ENCODE measurements at places on chromosomes 4 and X.

DNA sequence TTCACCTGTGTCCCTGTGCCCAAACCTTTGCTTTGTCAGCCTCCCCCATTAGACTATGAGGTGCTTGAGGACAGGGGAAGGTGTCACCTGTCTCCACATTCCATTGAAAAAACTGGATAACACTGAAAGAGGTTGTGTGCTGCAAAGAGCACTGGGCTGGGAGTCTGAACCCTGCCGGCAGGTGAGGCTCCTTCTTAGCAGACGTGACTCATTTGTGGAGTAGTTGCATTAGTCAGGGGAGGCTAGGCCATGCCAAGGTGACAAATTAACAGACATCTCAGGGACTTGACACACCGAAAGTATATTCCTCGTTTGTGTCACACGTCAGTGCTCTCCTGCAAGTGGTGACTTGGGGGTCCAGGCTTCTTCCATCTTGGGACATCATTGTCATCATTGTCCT, 95.9 kb upstream of the STX18 start:
- DNase-seq, result no peak
- no peaks in the 10 kb centered on the region for H3K4me1 ChIP-seq
- no peak overlapping the region for H3K27ac ChIP-seq
- H3K4me3 ChIP-seq, result no peak overlapping the region
- no peaks in the 10 kb centered on the region for H3K36me3 ChIP-seq

DNA sequence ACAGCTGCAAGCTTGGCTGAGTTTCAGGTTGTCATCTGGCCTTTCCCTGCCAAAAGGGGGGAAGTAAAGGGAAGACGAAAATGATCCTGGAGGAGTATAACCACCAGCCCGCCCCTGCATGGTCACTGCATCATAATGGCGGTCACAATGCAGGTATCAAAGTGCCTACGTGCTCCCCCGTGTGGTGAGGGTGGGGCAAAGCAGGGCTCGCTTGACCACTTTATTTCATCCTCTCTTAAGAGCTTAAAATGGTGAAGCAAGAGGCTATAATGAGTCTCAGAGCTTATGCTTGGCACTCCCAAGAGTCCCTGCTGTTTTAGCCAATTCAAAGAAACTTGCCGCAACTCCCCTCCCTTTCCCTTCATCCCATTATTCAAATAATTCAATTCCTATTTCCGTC, 105.6 kb downstream of the APOOL start:
- H3K4me1 ChIP-seq, result no peaks in the 10 kb centered on the region
- no peak overlapping the region for H3K4me3 ChIP-seq
- no peaks in the 10 kb centered on the region for H3K27me3 ChIP-seq
- H3K27ac ChIP-seq, result no peak overlapping the region
- DNase-seq, result no peak
- H3K36me3 ChIP-seq, result no peaks in the 10 kb centered on the region

DNA sequence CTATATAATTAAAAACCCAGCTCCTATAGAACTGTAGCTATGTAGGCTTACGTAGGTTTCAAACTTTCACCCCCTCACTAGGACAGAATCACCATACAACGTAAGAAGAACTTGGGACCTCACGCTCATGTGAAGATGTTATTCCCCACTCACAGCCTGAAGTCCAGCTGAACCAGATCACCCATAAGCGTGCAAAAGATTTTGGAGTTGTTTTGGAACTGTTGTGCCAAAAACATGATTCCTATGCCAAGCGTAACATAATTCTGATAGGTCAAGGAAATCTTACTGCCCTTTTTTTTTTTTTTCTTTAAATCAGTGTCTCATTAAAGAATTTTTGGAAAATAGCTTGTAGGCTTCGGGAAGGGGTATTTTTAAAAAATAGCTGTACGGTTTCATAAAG, 57.0 kb downstream of the LCORL start:
- no peaks in the 10 kb centered on the region for H3K4me1 ChIP-seq
- no peak overlapping the region for H3K27ac ChIP-seq
- no peaks in the 10 kb centered on the region for H3K36me3 ChIP-seq
- DNase-seq, result no peak
- H3K27me3 ChIP-seq, result no peaks in the 10 kb centered on the region

DNA sequence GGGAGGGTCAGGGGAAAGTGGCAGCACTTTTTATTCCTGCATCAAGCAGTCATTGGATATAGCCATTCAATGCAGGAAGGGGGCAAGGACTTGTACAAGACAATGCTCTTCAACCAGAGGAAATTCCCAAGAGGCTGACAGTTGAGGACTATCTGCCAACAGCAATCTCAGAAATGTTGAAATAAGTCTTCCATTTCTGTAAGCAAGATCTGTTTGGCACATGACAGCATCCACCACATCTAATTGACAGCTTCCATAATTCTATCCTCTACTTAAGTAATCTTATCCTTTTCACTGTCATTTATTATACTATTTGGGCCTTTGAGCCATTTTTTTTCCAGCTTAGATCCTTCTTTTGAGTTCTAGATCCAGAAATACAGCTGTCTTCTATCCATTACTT, 110.7 kb downstream of the CFAP299 start:
- no peak overlapping the region for H3K4me3 ChIP-seq
- H3K27ac ChIP-seq, result no peak overlapping the region
- no peaks in the 10 kb centered on the region for H3K4me1 ChIP-seq
- H3K27me3 ChIP-seq, result no peaks in the 10 kb centered on the region
- DNase-seq, result no peak
- H3K36me3 ChIP-seq, result peaks cover 19% of the 10 kb centered on the region

- no peak overlapping the region for H3K27ac ChIP-seq
- H3K4me1 ChIP-seq, result no peaks in the 10 kb centered on the region
- H3K27me3 ChIP-seq, result peaks cover 9% of the 10 kb centered on the region
- no peaks in the 10 kb centered on the region for H3K36me3 ChIP-seq
Observed at GRCh38 chrX:152912106-152912505, 14.2 kb downstream of the ZNF185 start.

DNA sequence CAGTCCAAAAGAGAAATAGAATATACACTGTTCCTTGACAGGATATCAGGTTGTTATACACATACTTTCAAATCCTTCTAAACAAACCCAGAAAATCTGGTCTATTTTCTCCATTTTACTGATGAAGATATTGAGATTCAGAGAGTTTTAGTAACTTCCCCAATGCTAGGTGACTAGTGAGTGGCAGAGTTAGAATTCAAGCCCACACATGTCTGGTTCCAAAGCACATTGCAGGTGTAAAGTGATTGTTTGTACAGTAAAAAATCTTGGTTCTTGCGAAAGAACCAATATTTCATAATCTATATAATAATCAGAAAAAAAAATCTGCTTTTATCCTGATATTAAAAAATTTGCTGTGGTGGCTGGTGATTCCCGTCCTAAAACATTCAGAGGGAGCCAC, 39.5 kb upstream of the EMCN start:
- DNase-seq, result no peak
- no peak overlapping the region for H3K27ac ChIP-seq
- H3K27me3 ChIP-seq, result no peaks in the 10 kb centered on the region
- no peaks in the 10 kb centered on the region for H3K36me3 ChIP-seq
- H3K4me3 ChIP-seq, result no peak overlapping the region

Data from activated naive CD4-positive, alpha-beta T cell treated with anti-CD3 and anti-CD28 coated beads, Interleukin-2, amount 10 ng/mL, durations not matched to agents 7 days and 5 days (primary cell).